Type B pancreatic cell (in vitro differentiated cells): ENCODE measurements at places on chromosomes 3 and 15. TPM values are rescaled to one million over a fixed set of nuclear protein-coding genes. Genes with fewer than 3 reads are reported as not detected.

- H3K4me3 ChIP-seq, result no peak overlapping the region
- no peak for DNase-seq
- H3K4me1 ChIP-seq, result peaks cover 7% of the 10 kb centered on the region
- H3K27ac ChIP-seq, result no peak overlapping the region
- no peaks in the 10 kb centered on the region for H3K27me3 ChIP-seq
Observed at GRCh38 chr3:184986366-184986889, 166.4 kb downstream of the C3orf70 start.

DNA sequence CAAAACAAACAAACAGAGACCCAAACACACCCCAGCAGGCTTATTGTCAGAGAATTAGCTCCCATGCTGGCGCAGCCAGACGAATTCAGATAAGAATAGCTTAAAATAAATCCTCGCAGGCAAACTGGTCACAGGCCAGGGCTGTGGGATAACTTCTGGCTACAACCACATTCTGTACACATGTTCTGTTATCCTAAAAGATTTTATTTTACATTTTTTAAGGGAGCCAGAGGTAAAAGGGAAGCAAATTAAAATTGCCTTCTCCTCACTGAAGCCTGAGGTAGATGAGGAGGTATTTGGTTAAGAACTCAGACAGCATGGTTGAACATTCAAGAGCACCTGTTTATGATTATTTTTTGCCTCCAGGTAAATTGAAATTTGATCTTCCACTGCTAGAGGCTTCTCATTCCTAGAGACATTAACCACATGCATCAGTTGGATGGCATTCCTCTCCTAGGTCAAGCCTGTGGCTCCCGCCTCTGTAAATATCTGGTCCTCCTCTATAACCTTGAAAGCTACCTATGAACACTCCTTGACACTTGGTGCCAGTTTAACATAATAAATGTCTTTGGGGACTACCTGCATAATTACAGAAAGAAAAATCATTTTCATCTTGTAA is 190.3 kb downstream of the SATB1 start:
- DNase-seq, result no peak
- H3K36me3 ChIP-seq, result no peaks in the 10 kb centered on the region

GRCh38 chr15:100019601-100020000 is 286.4 kb upstream of the LYSMD4 start:
- peaks cover 4% of the 10 kb centered on the region for H3K36me3 ChIP-seq
- H3K4me3 ChIP-seq, result no peak overlapping the region
- peak overlapping the region; percentile 29 for H3K27ac ChIP-seq
- no peaks in the 10 kb centered on the region for H3K27me3 ChIP-seq
- H3K4me1 ChIP-seq, result peaks cover 15% of the 10 kb centered on the region

- no peak overlapping the region for H3K27ac ChIP-seq
- H3K27me3 ChIP-seq, result peaks cover 10% of the 10 kb centered on the region
- no peak overlapping the region for H3K4me3 ChIP-seq
- no peaks in the 10 kb centered on the region for H3K36me3 ChIP-seq
- no peak for DNase-seq
Observed at GRCh38 chr3:141012571-141012970, 38.6 kb upstream of the SPSB4 start.

DNA sequence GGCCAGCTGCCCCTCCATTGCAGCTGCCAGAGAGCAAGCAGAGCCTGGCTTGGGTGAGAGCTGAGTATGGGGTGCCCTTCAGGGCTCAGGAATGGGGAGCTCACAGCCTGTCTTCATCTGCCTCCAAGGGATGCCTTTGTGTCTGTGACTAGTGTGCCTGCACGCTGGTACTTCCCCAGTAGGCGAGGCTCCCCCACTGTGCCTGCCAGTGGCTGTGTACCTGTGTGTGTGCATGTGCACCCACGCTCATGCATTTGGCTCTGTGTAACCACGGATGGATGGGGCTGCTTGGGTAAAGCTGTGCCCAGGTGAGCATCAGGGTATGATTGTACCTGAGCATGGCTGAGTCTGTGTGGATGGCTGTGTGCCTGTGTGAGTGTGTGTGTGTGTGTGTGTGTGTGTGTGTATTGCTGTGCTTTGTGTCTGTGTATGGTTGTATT is 2.3 kb upstream of the GRM2 start:
- no peaks in the 10 kb centered on the region for H3K4me1 ChIP-seq
- DNase-seq, result no peak
- peaks cover 23% of the 10 kb centered on the region for H3K27me3 ChIP-seq
- H3K36me3 ChIP-seq, result no peaks in the 10 kb centered on the region
- no peak overlapping the region for H3K27ac ChIP-seq
- H3K4me3 ChIP-seq, result no peak overlapping the region

GRCh38 chr3:24110051-24110450 is 165.0 kb downstream of the NR1D2 start:
- no peaks in the 10 kb centered on the region for H3K4me1 ChIP-seq
- H3K36me3 ChIP-seq, result no peaks in the 10 kb centered on the region
- no peak for DNase-seq
- no peak overlapping the region for H3K27ac ChIP-seq

DNA sequence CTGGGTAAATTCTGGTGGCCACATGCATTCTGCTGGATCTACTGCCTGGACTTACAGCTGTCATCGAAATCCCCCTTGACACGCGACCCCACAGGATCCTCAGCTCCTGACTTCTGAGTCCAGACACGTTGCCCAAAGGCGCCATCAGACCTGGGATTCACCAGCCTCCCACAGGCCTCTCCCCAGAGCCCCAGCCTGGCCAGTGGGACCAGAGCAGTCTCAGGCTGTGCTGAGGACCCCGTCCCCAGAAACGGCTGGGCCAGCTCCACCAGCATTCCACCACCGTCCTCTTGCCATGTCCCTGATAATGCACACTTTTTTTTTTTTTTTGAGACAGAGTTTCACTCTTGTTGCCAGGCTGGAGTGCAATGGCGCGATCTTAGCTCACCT is 166.1 kb downstream of the LRRK1 start:
- H3K4me3 ChIP-seq, result no peak overlapping the region
- peaks cover 3% of the 10 kb centered on the region for H3K27me3 ChIP-seq
- H3K36me3 ChIP-seq, result no peaks in the 10 kb centered on the region
- DNase-seq, result no peak
- peaks cover 14% of the 10 kb centered on the region for H3K4me1 ChIP-seq
- no peak overlapping the region for H3K27ac ChIP-seq

DNA sequence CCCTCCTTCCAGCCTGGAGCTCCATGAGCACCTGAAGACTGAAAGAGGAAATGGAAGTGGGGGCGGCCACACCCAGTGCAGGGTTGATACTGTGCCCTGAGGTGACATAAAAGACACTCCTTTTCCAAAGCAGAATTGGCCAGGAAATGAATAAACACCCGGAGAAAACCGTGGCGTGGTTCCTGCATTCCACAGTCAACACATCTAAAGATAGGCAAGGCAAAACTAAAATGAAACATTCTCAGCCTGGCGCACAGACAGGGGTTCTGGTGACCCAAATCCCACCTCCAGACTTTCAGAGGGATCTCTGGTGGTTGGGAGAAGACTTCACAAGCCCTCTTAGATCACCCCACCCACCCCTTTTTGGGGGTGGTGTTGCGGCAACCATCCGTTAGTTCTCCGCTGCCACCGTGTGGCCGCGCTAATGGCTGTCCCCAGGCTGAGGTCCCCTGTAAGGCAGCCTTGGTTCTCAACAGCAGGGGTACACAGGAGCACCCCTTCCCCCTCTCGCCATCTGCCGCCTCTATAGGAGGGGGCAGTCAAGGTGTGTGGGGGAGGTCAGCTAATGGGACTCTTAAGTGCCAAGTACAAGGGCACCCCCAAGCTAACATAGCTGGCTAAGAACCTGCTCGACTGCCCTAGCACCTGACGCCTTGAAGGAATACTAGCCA is 2.5 kb upstream of the MST1R start:
- peak overlapping the region; percentile 85 for H3K27ac ChIP-seq
- peaks cover 16% of the 10 kb centered on the region for H3K27me3 ChIP-seq
- peaks cover 5% of the 10 kb centered on the region for H3K4me1 ChIP-seq

GRCh38 chr15:58544756-58545155 is 113.0 kb downstream of the LIPC start:
- no peak overlapping the region for H3K27ac ChIP-seq
- H3K4me3 ChIP-seq, result no peak overlapping the region
- DNase-seq, result no peak
- peaks cover 23% of the 10 kb centered on the region for H3K4me1 ChIP-seq
- no peaks in the 10 kb centered on the region for H3K27me3 ChIP-seq
- H3K36me3 ChIP-seq, result peaks cover 3% of the 10 kb centered on the region

GRCh38 chr3:126367316-126367805 is 10.2 kb upstream of the KLF15 start:
- DNase-seq, result no peak
- H3K36me3 ChIP-seq, result no peaks in the 10 kb centered on the region
- no peak overlapping the region for H3K4me3 ChIP-seq
- H3K4me1 ChIP-seq, result no peaks in the 10 kb centered on the region

DNA sequence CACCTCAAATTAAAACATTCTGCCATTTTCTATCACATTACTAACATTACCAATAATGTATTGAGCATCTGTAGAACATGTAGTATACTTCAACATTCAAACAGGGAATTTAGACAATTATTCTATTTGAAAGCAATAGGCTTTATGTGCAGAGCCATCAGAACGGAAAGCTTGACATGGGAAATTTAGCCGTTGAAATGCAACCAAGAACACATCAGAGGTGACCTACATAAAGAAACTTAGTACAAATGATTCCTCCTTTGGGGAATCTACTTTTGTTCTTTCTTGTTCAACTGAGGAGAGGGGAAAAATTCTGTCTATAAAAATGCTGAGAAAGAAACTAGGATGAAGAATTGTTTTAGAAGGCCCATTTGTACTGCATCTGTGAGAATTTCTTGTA is 38.6 kb upstream of the RBMS3 start:
- no peaks in the 10 kb centered on the region for H3K27me3 ChIP-seq
- H3K36me3 ChIP-seq, result no peaks in the 10 kb centered on the region
- no peak overlapping the region for H3K27ac ChIP-seq
- H3K4me3 ChIP-seq, result no peak overlapping the region
- H3K4me1 ChIP-seq, result no peaks in the 10 kb centered on the region

- DNase-seq, result no peak
- H3K27ac ChIP-seq, result no peak overlapping the region
- peaks cover 54% of the 10 kb centered on the region for H3K36me3 ChIP-seq
- H3K4me3 ChIP-seq, result no peak overlapping the region
- H3K4me1 ChIP-seq, result no peaks in the 10 kb centered on the region
Observed at GRCh38 chr15:28243399-28243798, 78.6 kb downstream of the HERC2 start.

- no peaks in the 10 kb centered on the region for H3K36me3 ChIP-seq
- peaks cover 14% of the 10 kb centered on the region for H3K27me3 ChIP-seq
Observed at GRCh38 chr3:179964890-179965289, 71.8 kb downstream of the PEX5L start.

DNA sequence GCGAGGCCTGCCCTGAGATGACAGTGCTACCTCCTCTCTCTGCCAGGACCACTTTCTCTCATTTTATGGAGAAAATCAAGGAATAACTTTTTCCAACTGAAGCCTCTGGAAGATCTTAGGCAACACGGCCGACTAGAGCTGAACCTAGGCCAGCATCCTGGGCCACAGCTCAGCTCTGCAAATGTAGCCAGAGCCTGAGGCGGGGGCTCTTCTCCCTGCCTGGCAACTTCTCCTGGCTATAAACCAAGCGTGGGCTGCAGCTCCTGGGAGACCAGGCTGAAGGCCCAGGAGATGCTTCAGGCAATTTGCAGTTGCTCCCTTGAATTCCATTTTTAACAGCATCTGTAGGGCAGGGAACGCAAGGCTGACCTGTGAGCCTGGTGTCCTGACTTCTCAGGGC is 74.9 kb downstream of the CEMIP start:
- no peak for DNase-seq
- H3K4me3 ChIP-seq, result no peak overlapping the region
- H3K36me3 ChIP-seq, result peaks cover 5% of the 10 kb centered on the region

DNA sequence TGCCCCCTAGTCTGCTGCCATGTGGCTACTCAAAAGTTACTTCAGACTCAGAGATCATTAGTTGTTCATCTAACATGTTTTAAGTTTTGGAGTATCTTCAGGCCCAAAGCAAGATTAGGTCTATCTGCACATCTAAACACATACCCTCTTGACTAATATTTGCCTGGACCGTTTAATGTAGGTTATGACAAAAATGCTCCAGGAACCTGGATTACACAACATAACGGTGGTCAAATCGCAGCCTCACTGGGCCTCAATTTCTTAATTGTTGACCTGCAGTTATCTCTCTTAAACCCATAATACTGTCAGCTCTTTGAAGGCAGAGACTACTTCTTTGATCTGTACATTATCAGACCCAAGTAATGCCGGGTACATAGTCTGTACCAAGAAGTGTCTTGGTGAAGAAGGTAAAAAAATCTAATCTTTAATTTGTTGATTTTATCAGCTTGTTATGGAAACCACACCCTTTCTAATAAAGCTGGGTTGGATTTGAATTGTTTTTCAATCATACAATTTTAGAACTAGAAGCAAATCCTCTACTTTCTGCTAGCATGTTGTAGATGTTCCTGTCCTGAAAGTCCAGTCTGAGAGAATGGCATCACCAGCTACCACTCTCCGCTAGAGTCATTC is 3.6 kb downstream of the SNRK start:
- H3K4me3 ChIP-seq, result peak overlapping the region; percentile 33
- peak overlapping the region; percentile 2 for H3K27ac ChIP-seq
- no peaks in the 10 kb centered on the region for H3K27me3 ChIP-seq
- H3K36me3 ChIP-seq, result peaks cover 5% of the 10 kb centered on the region

DNA sequence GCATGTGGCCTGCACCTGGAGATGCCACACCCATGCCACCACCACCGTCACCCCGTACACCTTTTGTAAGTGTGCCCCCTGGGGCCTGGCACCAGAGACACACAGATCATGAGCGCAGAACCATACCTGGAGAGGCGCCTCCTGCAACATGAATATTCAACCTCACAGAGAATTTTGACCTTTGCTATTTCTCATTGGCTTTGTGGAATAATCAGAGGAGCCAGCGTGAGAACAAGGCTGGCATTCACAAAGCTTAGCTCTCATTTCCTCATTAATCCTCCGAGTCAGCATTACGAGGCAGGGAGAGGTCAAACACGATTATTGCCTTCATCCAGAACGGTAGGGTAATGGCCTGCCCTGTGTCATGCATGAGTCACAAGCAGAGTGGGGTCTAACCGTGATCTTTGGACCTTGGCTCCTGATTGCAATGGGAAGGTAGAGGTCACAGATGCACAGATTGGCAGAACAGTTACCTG is 73.0 kb upstream of the POMGNT2 start:
- no peak overlapping the region for H3K4me3 ChIP-seq
- peaks cover 4% of the 10 kb centered on the region for H3K27me3 ChIP-seq
- DNase-seq, result no peak
- peak overlapping the region; percentile 53 for H3K27ac ChIP-seq
- peaks cover 28% of the 10 kb centered on the region for H3K4me1 ChIP-seq
- H3K36me3 ChIP-seq, result no peaks in the 10 kb centered on the region

GRCh38 chr15:39127925-39128617 is 452.8 kb upstream of the THBS1 start:
- peaks cover 21% of the 10 kb centered on the region for H3K4me1 ChIP-seq
- no peaks in the 10 kb centered on the region for H3K36me3 ChIP-seq
- H3K27me3 ChIP-seq, result peaks cover 2% of the 10 kb centered on the region
- H3K4me3 ChIP-seq, result no peak overlapping the region

ST6GAL1 gene
- total RNA-seq, result 22.3 and 51.8 TPM in 2 replicates

MYL3 gene
- 5.4 and 20.8 TPM in 2 replicates for total RNA-seq

CCR5 gene
- 0.12 and 0.22 TPM in 2 replicates for total RNA-seq

LSM3 gene
- total RNA-seq, result 11.6 and 12.4 TPM in 2 replicates

RLBP1 gene
- not detected in 2 replicates for total RNA-seq

ITIH1 gene
- 8.0 and 12.2 TPM in 2 replicates for total RNA-seq
